G401 (cell line): ENCODE measurements at places on chromosomes 12 and 14. TPM values are rescaled to one million over a fixed set of nuclear protein-coding genes. Genes with fewer than 3 reads are reported as not detected.

Gene ADSS1
- total RNA-seq = 18.3 and 19.5 TPM in 2 replicates

Gene KITLG
- 0.07 TPM in 1 of 2 replicates, not detected in the other for total RNA-seq

Gene KLHL42
- total RNA-seq = 6.5 and 15.1 TPM in 2 replicates

Gene CLEC2D
- total RNA-seq = 0.20 and 4.3 TPM in 2 replicates

Gene PLEKHD1
- 0.31 TPM in 1 of 2 replicates, not detected in the other for total RNA-seq

Gene NYNRIN
- total RNA-seq = 19.7 and 24.1 TPM in 2 replicates

Gene OR4K15
- total RNA-seq = not detected in 2 replicates

Gene IKZF4
- 0.54 and 4.4 TPM in 2 replicates for total RNA-seq

Gene NEMP1
- total RNA-seq = 17.4 and 23.9 TPM in 2 replicates

Gene PRKCH
- not detected in 2 replicates for total RNA-seq

Gene SLC5A8
- total RNA-seq = not detected in 2 replicates

Gene TAS2R42
- total RNA-seq = not detected in 2 replicates

Gene MYL2
- not detected in 2 replicates for total RNA-seq

DNA sequence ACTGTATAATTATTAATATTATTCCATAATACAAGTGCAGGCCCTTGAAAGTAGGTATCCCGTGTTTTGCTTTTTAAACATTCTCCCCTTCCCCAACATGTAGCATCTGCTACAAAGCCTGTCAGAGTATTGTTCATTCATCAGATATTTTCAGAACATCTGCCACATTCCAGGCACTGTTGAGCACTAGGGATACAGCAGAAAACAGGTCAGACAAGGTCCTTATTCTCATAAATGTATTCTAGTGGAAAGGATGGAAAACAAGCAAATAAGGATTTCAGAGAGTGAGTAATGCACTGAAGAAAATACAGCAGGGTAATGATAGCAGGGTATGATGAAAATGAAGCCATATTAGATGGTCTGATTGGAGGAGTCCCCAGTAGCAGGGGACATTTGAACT, 3.8 kb downstream of the ERP29 start:
- DNase-seq = no peak

- DNase-seq = no peak
Observed at GRCh38 chr14:61547186-61548069, 147.9 kb upstream of the HIF1A start.

- DNase-seq = no peak
Observed at GRCh38 chr12:194276-194675, 19.7 kb downstream of the SLC6A12 start.

DNA sequence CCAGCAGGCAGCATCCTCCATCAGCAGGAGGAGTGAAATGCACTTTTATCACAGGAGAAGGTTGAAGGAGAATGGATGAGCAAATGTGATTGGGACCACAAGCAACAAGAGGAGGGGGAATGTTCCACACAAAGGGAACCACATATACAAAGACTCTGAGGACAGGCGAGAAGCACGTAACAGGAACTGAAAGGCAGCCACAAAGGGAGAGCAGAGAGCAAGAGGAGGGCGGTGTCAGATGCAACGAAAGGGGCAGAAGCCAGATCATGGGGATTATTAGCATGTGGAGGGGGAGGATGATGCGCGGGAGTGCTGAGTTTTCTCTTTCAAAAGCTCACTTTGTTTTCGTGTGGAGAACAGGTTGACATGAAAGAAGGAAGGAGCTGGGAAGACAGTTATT, 241.1 kb downstream of the SPTSSA start:
- DNase-seq = no peak

- no peak for DNase-seq
Observed at GRCh38 chr12:70695361-70696023, 58.3 kb upstream of the PTPRB start.

GRCh38 chr14:67782090-67782489, 34.3 kb downstream of the ZFYVE26 start:
- DNase-seq = no peak

DNA sequence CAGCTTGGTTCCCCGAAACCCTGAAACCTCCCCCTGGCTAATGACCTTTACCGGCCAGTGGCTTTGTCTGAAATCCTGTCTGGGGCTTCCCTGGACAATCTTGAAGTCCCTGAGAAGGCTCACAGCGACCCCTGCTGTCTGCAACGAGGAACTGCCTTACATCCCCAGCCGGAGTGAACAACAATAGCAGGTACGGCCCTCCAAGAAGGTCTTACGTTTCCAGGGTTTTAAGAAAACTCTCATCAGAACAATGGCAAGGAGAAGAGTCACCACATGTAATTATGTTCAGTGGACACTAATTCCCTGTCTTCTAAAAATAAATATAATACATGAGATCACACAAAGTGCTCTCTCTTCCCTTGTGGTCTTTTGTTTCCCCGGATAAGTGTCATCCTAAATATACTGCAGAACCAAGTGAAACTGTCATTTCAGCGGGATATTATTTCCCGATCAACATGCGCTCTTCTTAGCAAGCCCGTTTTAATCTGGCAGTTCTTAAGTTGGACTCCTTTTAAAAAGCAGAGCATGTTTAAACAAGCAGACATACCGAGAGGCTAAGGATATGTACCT, 53.3 kb downstream of the RBM19 start:
- DNase-seq = peak; percentile 85

- no peak for DNase-seq
Observed at GRCh38 chr14:58718226-58719205, 80.8 kb downstream of the DACT1 start.

GRCh38 chr14:20757965-20758364, 10.2 kb upstream of the EDDM3B start:
- DNase-seq = no peak

- DNase-seq = peak; percentile 25
Observed at GRCh38 chr14:36553656-36554260, 28.7 kb downstream of the NKX2-8 start.

- DNase-seq = no peak
Observed at GRCh38 chr14:64689289-64689688, 14.9 kb upstream of the PLEKHG3 start.

DNA sequence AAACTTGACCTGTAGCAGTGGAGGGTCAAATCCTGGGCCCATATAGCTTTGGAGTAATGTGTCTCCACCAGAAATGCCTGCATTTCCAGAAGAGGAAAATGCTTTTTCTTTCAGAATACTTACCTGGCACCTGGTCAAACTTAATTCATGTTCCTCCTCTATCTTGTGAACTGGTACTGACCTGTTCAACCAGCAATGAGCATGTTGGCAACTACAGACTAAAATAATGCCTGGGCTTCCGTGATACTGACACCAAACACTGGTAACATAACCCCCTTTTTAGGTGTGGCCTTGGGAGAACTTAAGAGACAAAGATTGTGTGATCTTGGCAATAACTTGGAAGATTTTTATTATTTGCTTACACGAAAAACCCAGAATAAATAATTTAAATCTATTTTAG, 23.8 kb upstream of the MGST1 start:
- DNase-seq = no peak

- peak; percentile 25 for DNase-seq
Observed at GRCh38 chr12:70609739-70610491, 27.3 kb downstream of the PTPRB start.

DNA sequence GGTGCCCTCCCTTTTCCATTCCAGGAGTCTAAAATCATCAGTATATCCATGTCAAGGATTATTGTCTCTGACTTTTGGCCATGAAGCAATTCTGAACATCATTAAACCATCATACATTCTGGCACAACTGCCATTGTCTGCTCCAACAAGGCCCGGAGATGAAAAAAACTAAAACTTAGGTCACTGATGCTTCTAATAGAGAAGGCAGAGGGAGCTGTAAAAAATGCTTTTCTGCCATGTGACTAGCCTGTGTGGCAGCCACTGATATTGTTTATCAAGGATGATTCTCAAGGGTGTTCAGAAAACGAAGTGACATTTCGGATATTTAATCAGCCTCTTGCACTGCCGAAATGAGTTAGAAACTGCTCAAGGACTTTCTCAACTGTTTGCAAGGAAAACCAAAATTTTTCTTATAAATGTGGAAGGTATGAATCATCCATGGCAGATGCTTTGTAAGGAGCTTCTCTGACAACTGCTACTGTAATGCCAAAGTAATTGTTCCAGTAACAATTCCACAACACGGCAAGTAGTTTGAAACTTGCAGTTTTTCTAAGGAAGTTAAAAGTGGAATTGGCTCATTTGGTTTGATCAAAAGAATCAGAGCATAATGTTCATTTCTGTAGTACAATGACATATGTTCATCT, 1076.5 kb upstream of the FLRT2 start:
- no peak for DNase-seq

DNA sequence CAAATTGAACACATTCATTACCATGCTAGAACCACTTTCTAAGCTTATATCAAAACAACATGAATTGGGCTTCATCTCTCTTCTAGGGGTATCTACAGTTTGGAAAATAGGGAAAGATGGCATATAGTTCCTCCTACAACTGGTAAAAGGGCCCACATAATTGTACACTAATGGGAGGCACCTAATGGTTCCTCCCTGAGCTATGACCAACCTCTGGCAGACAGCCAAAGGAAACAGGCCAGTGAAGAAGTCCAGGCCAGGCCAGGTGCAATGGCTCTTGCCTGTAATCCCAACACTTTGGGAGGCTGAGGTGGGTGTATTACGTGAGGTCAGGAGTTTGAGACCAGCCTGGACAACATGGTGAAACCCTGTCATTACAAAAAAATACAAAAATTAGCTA, 23.2 kb upstream of the APOF start:
- DNase-seq = no peak

DNA sequence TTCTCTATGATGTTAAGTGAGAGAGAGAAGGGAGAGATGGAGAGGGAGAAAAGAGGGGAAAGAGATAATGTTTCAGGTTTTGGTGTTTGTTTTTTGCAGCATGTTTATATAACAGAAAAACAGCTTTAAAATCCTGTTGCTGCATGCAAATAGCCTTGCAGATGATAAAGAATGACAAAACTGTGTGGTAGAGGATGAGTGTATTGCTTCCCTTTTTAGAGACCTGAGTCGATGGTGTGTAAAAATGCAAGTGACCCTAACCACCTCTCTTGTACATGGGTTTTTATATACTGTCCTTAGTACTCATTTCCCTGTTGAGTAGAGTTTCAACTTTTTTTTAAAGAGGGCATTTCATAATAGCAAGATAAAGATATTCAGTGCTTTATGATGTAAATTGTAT, 249.1 kb downstream of the AKAP6 start:
- no peak for DNase-seq

- no peak for DNase-seq
Observed at GRCh38 chr12:119302451-119303080, 32.0 kb upstream of the CCDC60 start.

DNA sequence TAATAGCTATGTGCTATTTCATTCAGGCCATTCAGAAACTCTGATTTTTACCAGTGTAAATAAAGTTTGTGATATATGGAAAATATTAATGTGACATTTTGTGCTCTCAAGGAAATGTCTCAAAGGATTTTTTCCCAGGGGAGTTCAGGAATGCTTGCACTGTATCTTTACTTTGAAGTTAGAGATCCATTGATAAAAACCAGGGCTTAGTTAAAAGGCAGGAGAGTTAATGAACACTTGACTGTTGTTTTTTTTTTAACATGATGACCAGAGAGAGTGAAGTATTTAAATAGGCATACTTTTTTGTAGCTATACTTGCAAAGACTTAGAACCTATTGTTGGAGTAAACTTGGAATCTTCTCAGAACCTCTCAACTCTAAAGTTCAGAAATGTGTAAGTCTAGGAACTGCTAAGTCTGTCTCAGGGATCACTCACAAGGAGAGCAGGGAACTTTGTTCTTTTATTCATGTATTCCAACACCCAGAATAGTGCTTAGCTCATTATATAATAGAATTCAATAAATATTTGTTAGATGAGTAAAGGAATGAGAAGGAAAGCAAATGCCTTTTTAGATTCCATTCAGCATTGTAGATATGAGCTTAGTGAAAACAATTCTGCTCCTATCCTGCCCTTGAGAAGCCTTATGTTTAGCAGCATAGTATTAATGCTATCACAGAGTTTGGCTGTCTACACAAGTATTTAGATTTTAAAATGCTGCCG, 117.5 kb downstream of the DAAM1 start:
- no peak for DNase-seq

DNA sequence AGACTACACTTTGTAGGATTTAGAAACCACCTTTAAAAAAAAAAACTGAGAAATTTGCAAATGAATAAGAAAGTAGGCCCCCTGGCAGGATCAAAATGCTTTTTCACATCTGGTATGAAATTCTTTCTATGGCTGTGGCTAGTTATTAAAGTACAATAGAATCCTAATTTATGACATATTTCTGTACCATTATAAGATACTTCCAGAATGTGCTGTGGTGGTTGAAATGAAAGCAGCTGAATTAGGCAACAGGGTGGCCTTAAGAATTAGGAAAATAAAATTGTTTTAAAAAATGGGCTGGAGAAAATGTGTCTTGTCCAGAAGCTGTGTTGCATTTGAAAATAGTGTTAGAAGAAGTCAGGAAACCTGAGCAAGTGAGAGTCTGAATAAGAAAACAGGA, 85.9 kb upstream of the PDE3A start:
- no peak for DNase-seq

DNA sequence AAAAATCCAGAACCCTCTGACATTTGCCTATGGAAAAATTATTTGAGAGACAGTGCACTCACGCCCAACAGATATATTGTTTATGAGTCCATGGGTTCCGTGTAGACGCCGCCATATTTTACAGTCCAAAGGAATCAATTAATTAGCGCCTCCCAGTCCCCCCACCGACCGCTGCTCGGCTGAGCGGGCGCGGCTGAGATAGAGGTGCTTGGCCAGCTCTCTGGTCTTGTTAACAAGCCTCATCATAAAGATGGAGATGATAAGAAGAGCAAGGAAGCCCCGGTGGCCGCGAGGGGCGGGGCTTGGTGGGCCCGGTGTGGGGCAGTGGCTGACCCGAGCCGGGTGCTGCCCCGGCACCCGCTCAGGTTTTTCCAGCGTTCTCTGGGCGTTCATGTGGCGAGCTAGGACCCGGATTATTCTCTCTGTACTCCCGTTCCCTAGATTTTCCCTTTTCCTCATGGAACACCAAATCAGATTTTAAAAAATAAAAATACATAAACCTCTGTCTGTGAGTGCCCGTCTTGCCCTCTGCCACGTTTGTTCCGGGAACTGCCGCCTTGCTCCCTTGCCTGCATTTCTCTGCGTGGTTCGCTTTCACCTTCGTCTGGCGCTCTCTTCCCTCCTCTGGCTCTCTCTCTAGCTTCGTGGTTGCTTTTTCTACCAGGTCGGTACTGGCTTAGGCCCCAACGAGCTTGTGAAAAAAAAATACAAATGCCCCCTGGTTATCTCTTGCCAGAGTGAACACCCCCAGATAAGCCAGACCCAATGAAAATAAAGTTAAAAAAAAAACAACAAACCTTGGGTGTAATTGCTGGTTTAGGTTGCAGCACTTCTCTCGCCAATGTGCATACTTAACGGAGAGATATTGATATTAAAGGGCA, 9.0 kb downstream of the HOXC12 start:
- DNase-seq = no peak

- DNase-seq = no peak
Observed at GRCh38 chr12:25625146-25625545, 72.1 kb upstream of the LMNTD1 start.
